ENCODE measurements at places on chromosomes 2 and 18.

GRCh38 chr2:39724828-39725144, 54.3 kb downstream of the THUMPD2 start:
- DNase-seq = no peak

GRCh38 chr2:73984922-73985307, 205 bp downstream of the TET3 start:
- no peak for DNase-seq

DNA sequence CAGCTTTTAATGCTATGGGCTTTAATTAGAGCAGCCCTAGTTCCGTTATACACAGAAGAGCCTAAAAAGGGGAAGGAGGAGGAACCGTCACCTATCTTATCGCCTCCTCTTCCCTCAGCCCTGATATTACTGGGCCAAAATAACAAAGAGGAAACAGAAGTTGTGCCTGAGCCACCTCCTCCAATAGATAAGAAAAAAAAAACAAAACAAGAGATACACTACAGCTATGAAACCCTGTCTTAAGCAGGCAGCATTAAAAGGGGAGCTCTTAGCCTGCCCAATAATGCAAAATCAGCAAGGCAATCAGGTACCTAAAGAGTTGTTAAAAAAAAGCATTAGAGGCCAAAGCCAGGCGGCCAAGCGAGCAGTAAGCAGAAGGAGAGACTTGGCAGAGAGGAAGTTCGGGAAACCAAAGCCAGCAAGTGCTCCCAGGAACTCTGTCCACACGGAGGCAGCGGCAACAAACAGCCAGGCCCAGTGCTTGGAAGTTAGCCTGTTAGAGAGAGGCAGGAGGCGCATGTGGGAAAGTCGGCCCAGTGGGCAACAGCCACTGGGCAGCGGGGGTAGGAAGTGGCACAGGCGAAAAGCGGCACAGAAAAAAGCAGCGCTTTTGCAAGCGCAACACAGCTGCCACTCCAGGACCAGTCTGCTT, 41.8 kb upstream of the PDK1 start:
- peak; percentile 5 for DNase-seq

DNA sequence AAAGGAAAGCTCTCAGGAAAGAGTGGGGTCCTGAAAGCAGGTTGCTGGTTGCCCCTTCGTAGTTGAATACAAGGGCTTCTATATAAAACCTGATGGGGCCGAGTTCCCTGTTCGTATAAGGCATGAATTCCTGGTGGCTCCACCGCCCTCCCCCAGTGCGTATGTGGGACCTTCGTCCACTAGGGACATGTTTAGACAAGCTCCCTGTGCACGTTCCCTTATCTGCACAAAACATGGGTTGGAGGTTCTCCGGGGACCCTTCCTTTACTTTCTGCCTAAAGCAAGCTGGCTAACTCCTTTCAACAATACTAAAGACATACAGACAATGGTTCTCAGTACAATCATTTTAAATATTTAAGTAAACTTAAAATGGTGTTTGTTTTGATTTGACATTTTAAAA, 8.0 kb downstream of the CLUL1 start:
- no peak for DNase-seq

DNA sequence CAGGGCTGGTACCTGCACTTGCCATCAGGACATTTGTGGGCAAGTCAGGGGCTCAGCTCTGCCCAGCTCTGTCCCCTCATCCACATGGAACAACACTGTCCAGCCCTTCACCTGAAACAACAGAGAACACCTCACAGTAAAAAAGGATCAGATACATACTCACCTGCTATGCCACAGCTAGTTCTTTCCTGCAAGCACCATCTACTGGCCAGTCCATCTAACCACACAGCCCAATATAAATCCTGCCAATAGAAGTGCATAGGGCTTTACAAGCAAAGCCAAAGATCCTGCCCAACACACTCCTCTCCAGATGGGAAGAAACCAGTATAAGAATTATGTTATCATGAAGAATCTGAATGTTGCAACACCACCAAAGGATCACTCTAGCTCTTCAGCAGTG, 52.2 kb upstream of the GALNT13 start:
- no peak for DNase-seq

DNA sequence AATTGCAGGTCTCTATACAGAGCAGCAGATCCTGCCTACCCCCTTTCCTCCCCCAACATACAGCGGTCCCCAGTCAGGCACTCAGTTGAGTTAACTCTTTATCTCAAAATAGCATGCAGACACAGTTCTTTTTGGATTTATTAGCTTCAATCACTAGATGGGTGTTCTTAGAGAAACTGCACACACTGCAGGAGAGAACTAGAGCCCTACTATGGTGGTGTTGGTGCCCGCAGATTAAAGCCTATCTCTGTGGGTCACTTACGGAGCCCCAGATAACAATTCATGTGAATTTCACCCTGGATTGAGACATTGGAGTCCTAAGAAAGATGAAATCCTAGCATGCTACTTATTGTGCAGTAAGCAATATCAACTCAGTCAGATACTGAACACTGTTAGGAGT, 11.9 kb downstream of the ADD2 start:
- DNase-seq = no peak

All from fibroblast of pulmonary artery (primary cell).